DMS 273 treated with DMSO at 0.1 percent for 48 hours (cell line): ENCODE measurements at places on chromosomes 2 and 18.

DNA sequence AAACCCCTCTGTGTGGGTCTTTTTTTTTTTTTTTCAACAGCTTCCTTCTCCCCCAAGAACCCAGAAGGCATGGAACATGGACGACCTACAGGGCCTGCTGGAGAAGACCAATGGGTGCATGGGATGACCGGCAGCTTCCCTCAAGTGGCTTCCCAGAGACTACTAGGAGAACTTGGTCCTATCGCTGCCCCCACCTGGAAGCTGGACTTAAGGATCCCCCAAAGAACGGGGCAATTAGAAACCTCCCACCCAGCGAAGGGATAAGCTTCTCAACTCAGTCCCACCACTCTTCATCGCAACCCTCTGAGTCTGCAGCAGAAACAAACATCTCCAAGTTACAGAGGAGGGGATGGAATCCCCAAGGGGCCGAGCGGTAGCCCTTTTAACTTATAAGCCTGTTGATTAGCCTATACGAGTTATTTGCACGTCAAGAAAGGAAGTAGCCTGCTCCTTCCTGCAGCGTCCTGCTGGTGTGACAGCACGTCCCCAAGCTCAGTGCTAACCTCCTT is 1.4 kb downstream of the ACTR1B start:
- DNase-seq = no peak

DNA sequence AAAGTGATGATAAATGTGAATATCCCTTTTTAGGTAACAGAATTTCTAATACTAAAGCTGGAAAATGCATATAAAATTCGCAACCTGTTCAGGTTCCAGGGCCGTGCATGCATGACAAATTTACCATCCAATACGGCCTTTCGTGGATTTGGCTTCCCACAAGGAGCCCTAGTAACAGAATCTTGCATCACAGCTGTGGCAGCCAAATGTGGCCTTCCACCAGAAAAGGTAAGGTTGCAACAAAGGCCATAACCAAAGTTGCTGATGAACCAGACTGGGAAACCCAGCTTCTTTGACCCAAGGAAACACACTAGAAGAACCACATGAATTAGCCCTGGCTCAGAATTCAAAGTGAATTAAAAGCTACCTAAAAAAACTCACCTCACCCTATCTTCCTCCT is 49.6 kb upstream of the BZW1 start:
- DNase-seq = no peak

- no peak for DNase-seq
These were observed 52.9 kb downstream of the OSBPL6 start for GRCh38 chr2:178247250-178247649.

DNA sequence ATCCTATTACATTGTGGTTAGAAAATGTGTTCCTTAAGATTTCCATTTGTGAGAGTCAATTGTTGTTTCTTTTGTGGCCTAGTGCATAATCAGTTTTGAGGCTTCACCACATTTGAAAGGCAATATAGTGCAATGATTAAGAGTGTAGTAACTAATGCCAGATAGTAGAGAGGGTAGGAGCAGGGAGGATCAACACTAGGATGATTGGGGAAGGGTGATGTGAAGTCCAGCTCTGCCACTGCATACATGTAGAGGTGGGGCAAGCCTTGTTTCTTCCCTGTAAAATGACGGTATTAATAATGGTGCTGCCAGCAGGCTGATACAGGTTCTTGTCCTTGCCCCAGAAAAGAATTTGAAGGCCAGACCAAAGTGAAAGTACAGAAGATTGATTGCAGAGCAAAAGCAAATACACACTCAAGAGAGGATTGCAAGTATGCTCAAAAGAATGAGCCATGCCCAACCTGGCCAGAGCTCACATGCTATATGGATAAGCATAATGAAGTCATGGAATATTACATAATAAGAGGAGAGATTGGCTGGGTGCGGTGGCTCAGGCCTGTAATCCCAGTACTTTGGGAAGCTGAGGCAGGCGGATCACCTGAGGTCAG is 8.0 kb downstream of the SP100 start:
- DNase-seq = no peak

GRCh38 chr2:25115902-25116301 is 52.5 kb downstream of the POMC start:
- DNase-seq = no peak

DNA sequence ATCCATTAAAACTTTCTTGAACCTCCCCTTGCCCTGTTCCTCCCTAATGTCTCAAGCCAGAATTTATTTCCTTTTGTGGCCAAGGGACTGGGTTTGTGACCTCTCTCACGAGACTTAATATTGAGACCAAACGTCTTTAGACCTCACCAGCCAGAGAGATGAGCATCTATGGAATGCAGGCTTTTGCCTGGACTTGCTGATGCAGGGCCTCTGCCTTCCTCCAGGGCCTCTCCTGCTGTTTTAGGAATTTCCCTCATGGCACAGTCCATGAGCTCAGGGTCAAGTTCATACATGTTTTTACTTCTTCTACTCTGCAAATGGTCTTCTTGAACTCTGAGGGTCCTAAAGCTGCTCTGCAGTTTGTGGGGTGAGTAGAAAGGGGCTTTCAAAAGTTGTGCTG is 22.3 kb downstream of the IL1B start:
- DNase-seq = no peak

DNA sequence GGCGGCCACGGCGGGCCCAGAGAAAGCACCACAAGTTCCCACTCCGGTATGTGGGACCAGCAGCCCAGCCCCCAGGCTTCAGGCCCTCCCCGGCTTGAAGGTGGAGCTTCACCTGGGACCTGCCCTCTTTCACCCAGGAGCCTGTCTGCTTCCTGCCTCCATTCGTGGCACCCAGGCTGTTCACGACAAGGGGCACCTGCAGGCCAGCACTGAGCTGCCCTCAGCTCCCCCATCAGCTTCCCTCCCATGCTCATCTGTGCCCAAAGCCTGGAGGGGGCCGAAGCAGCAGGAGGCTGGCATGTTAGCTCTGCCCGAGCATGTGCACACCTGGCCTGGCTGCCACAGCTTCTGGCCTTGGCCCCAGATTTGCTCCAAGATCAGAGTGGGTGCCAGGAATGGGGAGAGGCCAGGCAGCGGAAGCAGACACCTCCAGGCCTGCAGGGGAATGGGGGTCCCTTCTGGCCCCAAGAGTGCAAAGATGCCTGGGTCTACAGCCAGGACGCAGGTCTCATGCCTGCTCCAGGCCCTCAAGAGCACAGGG is 312.4 kb upstream of the SYT4 start:
- DNase-seq = no peak

DNA sequence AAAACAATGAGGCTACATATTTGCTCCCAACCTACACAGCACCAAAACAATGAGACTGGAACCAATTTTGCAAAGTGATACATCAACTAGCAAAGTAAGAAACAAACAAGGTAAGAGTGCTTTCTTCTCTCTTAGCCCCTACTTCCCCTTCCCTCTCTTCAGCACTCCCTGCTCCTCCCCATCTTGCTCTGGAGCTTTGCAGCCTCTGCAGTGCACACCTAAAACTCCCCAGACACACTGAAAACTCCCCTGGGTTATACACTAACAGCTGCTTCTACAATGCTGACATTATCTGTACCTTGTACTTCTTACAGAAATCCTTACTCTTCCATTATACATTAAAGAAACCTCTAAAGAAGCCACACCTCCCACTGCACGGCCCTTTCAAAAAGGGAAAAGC is 93.7 kb downstream of the RBMS1 start:
- no peak for DNase-seq
